Placental pericyte (primary cell): ENCODE measurements at places on chromosomes 7 and 10. TPM values are rescaled to one million over a fixed set of nuclear protein-coding genes. Genes with fewer than 3 reads are reported as not detected.

CCL24 gene
- 0.44 TPM in 1 of 2 replicates, not detected in the other for total RNA-seq

AKR1C3 gene
- 0.86 and 4.4 TPM in 2 replicates for total RNA-seq

ANTXRL gene
- not detected in 2 replicates for total RNA-seq

JMJD1C gene
- total RNA-seq, result 97.8 and 144 TPM in 2 replicates

PAPOLB gene
- under 0.01 and 0.14 TPM in 2 replicates for total RNA-seq

GFRA1 gene
- total RNA-seq, result 6.0 and 22.5 TPM in 2 replicates

PDGFA gene
- total RNA-seq, result 74.6 and 177 TPM in 2 replicates
